ENCODE measurements at places on chromosomes 11 and 22.

- DNase-seq: no peak
These were observed 37.7 kb downstream of the POLD3 start for GRCh38 chr11:74630043-74630442.

- no peak for DNase-seq
These were observed 57.9 kb downstream of the CD82 start for GRCh38 chr11:44623341-44623730.

- DNase-seq: no peak
These were observed 62.7 kb downstream of the MCM5 start for GRCh38 chr22:35462498-35463230.

DNA sequence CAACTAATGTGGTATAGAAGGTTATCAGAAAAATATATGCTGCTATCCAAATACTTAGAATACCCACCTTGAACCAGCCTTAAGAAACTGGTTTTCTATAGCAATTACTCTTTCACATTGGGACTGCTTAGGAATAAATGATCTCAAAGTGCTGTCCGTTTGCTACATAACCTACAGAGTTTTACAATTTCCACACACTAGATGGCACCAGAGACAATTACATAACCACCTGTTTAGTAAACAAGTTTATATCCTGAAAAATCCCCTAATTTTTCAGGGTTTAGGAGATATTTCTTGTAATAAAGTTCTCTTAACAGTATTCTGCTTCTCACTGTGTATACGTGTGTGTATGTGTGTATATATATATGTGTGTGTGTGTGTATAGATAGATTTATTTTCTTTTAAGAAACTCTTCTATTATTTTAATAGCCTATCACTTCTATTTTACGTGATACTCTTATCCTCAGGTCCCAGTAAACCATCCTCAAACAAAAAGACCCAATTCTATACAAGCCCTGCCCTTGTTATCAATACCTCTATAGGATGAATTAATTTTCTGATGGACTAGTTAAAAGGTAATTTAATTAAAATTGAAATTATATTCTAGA, 6.7 kb upstream of the OR5I1 start:
- DNase-seq: peak; percentile 59

DNA sequence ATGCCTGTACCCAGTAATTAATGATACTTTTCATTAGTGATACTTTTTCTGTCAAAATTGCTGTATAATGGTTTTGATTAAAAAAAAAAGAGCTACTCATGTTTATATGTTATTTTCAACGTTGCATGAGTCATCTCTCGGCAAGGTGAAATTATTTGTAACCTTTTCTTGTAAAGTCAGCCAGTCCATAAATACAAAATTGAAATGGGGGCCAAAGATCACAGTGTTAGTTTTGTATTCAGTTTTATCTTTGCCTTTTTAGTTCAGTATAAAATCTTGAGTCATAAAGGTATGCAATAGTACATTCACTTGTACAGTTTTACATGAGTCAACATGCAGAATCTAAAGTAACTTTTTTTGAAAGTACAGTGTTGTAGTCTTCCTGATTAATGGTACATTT, 4.3 kb downstream of the ARHGEF12 start:
- DNase-seq: peak; percentile 44

GRCh38 chr11:119155733-119156492, 7.1 kb downstream of the ABCG4 start:
- peak; percentile 21 for DNase-seq

- no peak for DNase-seq
These were observed 78.8 kb upstream of the HORMAD2 start for GRCh38 chr22:30001459-30001858.

DNA sequence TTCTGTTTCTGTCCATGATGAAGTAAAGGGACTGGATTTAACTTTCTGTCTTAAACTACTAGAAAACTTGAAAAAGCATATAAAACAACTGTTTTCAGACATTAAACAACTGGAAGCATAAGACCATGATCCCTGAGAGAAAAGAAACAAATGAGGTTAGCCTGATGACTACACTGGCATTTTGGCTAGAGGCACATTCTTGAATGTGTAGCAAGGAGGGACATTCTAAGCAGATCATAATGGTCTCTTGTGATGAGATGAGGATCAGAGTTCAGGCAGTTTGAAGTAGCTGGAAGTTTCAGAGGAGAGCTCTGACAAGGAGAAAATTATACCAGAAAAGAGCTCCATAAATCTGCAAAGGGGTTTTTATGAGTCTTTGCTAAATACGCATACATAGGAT, 75.4 kb downstream of the AASDHPPT start:
- DNase-seq: peak; percentile 78

DNA sequence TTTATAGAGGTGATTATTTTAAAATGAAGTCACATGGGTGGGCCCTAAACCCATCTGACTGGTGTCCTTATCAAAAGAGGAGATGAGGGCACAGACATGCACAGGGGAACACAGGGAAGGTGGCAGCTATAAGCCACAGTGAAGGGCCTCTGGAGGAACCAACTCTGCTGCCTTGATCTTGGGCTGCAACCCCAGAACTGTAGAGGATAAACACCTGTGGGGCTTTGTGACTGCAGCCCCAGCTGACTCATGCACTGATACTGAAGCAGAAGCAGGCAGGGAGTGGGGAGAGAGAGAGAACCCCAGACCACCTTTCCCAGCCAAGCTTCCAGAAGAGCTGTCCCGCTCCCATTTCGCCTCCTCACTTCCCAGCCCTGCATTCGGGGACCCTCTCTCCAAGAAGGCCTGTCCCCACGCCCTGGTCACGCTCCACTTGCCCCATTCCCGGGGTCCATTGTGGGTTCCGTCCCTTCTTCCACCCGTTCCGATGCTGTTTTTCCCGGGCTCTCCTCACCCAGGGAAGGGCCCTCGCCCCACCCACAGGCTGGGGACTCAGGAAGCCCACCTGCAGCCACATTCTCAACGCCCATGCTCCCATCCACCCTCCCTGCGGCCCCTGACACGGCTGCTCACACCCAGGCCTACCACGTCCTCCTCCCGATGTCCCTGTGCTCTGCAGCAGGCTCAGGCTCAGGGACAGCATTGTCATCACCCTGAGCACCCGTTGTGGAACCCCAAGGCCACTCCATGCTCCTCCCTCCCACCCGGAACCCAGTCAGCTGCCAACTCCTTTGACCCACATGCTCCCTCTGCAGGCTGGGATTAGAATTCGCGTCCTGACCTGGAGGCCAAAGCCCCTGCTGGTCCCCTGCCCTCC, 90.8 kb upstream of the SHANK2 start:
- DNase-seq: peak; percentile 32

DNA sequence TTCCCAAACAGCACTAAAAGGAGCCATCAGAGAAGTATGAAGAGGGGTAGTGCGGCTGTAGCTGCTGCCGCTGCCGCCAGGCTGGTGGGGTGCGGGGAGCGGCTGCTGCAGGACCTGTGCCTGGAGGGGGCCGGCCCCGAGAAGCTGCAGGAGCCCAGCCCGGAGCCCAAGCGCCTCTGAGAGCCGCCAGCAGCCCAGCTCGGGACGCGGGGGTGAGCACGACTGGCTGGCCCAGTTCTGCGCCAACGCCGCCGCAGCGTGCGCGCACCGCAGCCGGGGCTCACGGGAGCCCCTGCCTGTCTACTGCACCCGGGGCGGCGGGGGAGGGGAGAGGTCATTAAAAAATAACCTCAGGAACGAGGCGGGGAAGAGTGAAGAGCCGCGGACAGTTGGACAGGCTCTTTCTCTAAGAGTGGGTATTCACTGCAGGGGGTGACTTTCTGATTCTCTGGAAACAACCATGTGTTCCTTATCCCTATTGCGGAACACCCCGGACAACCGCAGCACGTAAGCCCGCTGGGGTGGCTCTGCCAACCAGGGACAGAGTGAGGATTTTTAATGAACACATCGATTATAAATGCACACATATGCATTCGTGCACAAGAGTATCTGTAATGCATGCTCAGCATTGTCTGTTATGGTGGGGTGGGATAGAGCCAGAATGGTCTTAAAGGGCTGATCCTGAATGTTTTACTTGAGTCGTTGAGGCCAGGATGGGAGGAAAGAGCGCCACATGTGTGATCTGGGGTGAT, 453 bp downstream of the GAS2 start:
- DNase-seq: peak; percentile 35

DNA sequence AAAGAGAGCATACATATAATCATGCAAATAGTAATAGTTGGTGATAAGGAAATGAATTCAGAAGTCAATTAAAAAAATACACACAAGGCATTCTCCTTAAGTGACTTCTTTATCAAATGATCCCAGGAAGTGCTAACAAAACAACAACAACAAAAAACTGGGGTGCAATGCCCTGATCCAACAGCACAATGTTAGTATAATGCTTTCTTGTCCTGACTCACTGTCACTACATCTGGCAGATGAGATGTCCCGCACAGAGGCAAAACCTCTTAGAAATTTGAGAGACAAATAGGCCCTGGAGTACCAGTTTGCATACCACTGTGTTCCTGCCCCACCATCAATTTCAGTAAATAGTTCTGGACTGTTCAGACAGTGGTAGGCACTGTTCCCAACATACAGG, 11.0 kb upstream of the AMBRA1 start:
- DNase-seq: no peak

GRCh38 chr11:70226967-70227366, 23.9 kb downstream of the FADD start:
- no peak for DNase-seq

DNA sequence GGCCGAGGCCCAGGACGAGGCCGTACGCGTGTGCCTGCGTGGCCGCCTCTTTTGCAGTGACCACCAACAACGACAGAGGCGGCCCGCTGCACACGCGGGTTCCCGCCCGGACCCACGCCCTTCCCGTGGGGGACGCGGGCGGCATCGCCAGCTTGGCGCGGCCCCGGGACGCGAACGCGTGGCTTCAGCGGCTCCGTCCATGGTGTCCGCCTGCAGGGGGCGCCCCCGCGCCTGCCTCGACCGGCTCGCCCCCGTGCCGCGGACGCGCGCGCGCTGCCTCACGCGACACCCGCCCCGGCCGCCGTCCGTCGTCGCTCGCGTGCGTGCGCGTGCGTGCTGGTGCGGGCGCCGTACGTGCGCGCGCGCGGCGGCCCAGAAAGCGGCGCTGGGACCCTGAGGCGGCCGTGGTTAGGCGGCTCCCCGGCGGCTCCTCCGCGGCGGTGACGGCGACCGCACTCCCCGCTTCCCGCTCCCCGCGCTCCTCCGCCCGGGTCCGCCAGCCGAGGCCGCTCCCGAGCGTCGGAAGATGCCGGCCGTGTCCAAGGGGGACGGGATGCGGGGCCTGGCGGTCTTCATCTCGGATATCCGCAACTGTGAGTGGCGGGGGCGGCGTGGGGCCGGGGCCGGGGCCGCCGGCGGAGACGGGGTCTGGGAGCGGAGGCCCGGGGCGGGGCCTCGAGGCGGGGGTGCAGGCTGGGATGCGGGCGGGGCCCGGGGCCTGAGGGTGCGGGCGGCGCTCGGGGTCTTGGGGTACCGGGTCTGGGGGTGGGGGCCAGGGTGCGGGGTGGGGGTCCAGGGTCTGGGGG, at the start of gene AP2A2:
Gene AP2A2 (plus strand): TSS at position 375 of the 806 bp plus-strand sequence. CDS start 152 bp downstream, at position 527.
- DNase-seq: peak; percentile 97

DNA sequence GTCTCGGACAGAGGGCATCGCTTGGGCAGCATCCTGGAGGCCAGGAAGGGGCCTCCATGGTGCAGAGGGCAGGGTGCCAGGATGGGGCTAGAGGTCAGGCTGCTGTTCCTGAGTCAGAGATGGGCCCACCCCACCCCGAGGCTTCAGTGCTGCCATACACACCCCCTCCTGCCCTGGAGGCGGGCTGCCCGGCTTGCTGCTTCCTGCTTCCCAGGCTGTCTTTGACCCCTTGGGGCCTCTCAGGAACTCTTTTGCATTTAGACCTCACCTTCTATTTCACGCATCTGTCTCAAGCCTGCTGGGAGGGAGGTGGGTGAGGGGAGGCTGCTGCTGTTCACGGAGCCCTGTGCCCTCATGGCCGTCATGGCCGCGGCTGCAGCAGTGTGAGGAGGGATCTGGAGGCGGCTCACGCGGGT, 6.6 kb upstream of the GRAMD4 start:
- peak; percentile 5 for DNase-seq

GRCh38 chr11:59224351-59224928, 11.7 kb upstream of the MPEG1 start:
- DNase-seq: no peak

- DNase-seq: no peak
These were observed 22.5 kb downstream of the CLPB start for GRCh38 chr11:72411623-72412419.

GRCh38 chr11:103623933-103624332, 412.5 kb upstream of the DDI1 start:
- DNase-seq: no peak

- no peak for DNase-seq
These were observed 46.8 kb downstream of the SCUBE1 start for GRCh38 chr22:43296276-43296902.

DNA sequence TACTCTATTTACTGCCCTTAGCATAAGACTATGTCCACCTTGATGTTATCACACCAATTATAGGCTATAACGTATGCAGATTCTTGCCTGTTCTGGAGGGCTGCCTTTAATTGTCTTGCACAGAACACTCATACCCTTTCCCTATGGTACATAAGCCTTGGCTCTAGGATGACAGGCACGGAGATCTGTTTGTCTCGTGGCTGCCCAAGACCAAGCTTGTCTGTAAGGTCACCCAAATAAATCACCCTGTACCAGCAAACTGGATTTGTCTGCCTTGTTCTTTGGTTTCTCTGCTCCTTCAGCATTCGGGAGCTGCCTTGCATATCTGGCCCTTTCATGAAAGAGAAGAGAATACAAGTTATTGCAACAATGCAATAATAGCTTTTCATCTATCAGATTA, 7.5 kb upstream of the TSGA10IP start:
- DNase-seq: no peak

- no peak for DNase-seq
These were observed 4.5 kb downstream of the HBG1 start for GRCh38 chr11:5245155-5245554.

DNA sequence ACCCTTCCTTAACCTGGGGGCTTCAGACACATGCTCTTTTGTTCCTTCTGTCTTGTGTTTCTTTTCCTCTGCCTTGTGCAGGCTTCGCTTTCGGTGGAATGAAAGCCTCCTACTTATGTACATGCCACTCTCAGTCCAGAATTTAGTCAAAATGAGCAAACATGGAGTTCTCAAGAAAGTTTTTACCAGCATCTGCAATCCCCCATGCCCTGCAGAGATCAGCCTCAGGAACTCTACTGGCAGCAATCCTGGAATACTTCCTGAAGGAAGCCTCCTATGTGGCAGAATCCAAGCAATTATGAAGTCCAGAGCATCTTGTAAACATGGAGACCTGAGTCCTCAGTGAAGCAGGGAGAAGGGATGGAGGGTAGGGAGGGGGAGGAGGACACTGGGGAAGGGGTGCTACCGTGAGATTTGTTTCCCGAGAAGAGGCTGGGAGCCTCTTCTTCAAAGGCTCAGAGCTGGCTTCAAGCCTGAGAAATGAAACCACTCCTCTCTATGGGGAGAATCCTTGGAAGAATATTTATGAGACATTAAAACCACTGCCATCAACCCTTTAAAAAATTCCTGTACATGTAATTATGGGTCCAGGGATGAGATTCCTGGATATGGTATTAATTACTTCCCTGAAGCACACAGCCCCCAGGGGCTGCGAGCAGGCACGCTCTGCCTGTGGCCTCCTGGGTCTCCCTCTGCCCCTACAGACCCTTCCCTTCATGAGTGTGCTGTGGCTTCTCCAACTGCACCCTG, 58.4 kb downstream of the TENM4 start:
- DNase-seq: no peak

GRCh38 chr11:102802341-102802740, 4.4 kb upstream of the MMP1 start:
- DNase-seq: peak; percentile 72

Data from adipocyte (in vitro differentiated cells).